ENCODE measurements at places on chromosomes 7 and 10.

DNA sequence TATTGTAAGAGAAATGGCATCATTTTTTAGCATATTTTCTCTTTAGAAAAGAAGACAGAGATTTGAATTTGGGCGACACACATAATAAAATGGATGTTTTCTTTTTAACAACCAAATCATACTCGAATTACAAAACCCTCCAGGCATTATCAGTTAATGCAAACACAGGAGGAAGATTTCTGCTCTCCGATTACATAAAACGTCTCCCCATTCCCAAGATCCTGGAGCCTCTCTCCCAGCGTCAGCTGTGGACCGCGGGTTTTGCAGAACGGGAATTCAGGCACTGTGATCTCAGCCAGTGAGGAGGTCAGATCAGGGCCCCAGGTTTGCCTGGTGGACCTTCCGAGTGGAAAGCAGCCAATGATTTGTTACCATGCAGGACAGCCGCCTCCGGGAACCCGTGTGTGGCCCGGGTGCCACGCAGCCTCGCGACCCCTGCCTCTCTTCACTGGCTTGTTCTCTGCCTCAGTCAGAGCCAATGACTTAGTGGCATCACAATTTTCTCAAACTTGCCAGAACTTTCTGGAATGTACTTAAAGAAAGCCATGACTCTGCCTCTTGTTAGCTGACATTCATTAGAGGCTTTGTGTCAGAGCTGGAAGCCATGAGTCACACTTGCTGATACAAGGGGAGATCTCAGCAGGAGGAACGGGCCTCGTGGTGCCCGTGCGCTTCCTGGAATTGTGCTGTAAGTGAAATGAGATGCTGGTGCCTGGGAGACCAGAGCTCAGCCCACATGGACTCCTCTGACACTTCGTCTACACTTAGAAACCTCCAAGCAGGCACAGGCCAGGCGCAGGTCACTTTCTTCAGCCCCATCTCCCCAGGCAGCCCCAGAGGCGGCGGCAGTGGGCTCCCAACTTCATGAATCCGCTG lies 246.1 kb downstream of the KLF6 start:
- DNase-seq = no peak

DNA sequence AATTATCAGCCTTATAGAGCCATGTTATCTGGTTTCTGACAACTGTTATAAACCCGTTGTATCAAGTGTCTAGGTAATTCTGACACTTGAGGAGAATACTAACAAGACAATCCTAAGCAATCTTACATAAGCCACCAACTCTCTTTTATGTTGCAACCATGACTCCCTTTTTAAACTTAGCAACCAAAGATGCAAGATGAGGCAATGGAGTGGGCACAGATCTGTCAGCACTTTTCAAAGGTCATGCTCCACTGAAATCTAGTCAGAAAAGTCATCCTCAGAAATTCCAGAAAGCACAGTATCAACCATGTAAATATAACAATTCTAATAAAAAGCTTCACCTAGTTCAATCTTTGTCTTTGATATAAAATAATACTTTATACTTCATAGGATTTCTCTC lies 77.0 kb upstream of the SEMA3A start:
- DNase-seq = no peak

DNA sequence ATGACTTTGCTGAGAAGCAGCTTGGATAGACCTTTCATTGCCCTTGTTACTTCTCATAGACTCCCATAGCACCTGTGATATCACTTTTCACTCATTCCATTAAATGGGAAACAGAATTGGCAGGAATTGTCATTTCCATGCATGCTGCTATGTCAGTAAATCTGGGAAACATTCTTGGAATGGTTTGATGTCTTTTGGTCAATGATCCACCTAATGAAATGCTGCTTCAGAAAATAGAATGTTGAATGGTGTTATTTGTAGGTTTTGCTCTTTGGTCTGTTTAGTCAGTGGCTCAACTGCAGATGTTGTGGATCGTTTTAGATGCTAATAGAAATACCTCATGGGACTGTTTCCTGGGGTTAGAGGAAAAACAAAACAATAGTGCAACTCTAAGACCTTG lies 127.8 kb downstream of the PLPP4 start:
- DNase-seq = no peak

DNA sequence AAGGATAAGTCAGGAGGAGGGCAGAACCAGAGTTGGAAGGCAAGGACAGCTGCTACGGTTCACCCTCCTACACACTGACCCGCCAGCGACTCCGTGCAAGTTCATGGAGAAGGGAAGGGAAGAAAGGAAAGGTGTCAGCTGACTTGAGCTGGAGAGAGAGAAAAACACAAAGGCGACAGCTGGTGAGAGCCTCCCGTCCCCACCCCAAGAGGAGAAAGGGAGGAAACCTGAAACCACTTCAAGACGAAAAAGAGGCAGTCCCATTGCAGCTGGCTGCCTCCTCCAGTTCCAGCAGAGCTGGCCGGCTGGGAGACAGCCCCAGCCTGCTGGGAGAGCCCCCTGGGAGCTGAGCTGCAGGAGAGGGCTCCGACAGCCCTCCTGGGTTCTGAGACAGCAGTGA lies 75.2 kb downstream of the PARD3 start:
- no peak for DNase-seq

DNA sequence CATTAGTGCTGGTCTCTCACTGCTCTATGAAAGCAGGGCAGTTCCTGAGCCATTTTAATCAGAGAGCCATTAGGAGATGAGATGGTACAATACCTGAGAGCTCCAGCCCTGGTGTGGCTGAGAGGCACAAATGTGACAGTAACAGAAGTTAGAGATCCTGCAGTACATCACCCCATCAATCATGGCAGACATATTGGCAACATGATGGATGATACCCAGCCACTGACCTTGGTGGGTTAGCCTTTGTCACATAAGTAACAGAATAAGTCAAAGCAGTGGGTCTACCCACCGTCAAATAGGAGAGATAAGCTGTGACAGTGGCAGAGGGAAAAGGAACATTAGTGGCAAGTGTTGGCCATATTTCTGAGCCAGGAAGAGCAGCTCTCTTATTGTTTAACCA lies 53.3 kb upstream of the NXPH1 start:
- no peak for DNase-seq

GRCh38 chr7:143147070-143147469 lies 15.2 kb downstream of the PIP start:
- no peak for DNase-seq

DNA sequence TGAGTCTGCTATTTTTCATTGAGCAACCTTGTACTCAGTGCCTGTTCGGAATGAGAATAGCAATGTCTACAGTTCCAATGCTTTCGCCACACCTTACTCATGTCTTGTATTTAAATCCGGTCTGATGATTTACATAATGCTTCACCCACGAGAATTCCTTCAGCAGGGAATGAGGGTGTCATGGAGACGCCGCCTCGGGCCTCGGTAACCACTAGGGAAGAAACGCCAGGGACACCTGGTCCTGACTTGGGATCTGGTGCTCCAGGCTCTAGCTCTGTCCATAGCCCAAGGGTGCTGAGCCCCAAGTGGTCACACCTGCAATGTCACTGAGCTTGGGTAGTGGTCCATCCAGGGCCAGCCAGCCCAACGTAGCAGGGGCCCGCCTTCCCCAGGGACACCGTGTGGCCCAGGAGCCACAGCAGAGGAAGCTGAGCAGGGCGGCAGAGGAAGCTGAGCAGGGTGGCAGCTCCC lies 37.4 kb downstream of the PRKAG2 start:
- DNase-seq = no peak

DNA sequence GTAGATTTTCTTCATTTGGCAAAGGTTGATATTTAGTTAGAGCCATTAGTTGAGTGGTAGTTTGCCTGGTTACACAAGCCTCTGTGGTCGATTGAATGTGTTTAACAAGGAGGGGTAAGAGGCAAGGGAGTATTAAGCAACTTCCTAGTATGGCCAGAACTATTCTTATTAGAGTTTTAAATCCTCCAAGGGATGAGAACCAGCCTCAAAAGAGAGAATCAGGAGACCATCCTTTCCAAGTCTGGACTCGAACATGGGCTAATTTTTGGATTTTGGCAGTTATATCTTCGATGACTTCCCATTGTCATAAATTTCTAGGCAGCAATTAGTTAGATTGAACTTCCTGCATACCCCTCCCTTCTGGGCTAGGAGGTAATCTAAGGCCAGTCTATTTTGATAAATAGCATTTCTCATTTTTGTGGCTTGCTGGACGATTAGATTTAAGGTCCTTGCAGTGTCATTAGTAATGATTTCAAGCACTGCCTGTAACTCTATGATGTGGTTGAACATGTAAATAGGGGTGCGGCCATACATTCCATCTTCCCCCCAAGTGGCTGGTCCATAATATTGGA lies 219.5 kb upstream of the KCND2 start:
- DNase-seq = no peak

- DNase-seq = no peak
Measured at GRCh38 chr7:33649476-33650441, 255.6 kb upstream of the BMPER start.

- no peak for DNase-seq
Measured at GRCh38 chr10:46033602-46034011, 3.2 kb upstream of the NCOA4 start.

- peak; percentile 21 for DNase-seq
Measured at GRCh38 chr7:105268056-105268455, 120.7 kb downstream of the SRPK2 start.

- no peak for DNase-seq
Measured at GRCh38 chr10:128463991-128464760, 338.0 kb upstream of the MKI67 start.

DNA sequence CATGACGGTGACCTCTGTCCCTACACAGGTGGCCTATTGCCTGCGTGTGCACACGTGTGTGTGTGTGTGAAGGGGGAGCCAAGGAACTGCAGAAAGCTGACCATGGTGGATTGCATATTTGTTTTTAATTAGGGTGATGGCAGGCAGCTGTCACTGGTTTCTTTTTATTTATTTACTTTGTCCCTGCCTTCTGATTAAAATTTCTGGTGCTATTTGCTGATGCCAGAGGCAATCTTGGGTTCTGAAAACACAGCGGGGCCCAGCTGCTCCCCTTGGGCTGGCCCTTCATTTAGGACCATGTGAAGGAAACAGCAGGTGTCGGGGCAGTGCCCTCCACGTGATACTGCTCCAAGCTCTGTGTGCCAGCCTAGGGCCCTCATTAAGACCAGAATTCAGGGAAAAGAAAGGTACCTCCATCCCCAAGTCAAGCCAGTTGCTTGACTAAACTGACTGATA lies 71.3 kb upstream of the PODXL start:
- DNase-seq = no peak

DNA sequence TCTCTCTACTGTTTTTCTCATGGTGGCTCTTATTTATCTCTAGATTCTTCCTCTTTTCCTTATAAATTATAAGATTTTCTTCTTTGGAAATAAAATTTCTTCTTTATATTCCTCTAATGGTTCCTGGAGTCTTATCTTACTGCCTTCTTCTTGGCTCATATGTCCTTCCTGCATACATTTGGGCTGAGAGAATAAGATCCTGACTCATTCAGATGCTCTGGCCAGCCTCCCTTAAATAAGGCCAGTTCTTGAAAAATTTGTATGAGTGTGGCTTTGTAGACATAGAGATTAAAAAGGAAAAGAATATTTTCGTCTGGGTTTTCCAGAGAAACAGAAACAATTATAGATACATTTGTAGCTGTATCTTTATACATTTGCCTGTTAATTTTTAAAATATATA lies 411.3 kb downstream of the KIF20B start:
- DNase-seq = no peak

DNA sequence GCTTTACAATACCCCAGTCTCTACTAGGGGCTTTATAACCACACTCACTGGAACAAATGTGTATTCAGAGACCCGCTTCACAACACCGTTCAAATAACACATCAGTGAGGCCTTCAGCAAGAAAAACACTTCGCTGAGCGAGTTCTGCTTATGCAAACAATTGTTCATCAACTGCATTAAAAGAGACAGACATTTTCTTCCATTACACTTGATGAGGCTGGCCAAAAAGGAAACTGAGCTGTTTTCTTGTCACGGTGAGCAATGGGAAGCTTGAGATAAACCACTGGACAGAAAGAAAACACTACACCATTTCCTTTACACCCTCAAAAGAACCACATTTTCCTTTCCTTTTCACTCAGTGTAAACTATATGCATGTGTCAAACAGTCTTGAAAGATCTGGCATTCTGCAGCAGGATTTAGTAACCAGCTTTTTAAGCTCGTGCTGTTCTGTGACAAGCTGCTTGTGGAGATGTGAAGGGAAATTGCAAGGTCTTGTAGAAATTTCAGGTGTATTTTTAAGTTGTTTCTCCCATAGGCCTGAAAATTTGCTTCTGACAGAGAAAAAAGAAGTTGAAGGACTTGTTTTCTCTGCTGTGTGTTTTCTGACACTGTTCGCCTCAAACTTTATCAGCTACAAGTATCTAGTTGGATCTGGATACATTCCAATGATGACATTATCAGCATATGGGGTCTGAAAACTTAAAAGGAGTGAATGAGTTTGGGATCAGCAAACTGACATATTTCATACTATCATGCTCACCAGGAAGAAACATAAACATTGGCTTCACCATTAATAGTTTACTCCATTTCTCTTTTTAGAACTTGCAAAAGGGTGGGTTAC lies 693.1 kb downstream of the PARD3 start:
- no peak for DNase-seq

DNA sequence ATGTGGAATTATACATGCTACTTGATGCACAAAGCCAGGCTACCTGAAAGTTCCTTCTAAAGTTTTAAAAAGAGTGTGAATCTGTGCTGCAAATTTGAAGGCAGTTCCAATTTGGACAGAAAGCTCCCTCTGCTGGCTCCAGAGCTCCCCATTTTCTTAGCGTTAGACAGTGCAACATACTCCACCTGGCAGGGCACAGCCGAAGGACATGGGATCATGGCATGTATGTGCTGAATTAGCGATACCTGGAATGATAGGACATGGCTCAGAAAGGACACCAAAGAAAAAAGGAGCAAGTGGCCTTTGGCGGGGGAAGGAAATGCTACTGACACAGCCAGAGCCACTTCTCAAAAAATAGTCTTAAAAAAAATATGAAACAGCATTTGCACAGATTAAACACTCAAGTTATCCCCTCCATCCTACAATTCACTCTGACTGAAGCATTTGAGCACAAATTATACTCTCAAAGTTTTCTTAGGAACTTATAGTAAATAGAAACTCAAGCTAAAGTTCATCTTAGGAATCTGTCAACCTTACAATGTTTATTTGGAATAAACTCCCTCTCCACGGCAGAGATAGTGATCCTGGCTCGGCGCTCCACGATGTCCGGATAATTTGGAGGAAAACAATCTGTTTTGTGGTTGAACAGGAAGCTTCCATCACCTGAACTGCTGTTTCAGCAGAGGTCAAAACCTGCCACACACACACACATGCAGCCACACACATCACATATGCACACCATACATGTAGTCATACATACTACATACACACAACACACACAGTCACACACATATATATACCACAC lies 80.0 kb downstream of the C7orf25 start:
- DNase-seq = no peak

- no peak for DNase-seq
Measured at GRCh38 chr7:42135728-42136127, 101.3 kb downstream of the GLI3 start.

Measured in CD4-positive, alpha-beta T cell treated with Interleukin-17A for 1 hour (primary cell).